ENCODE measurements at places on chromosomes 13 and 19.

- no peak for DNase-seq
Observed at GRCh38 chr19:30473334-30473867, 101.2 kb downstream of the ZNF536 start.

GRCh38 chr13:65606622-65607021, 1623.5 kb downstream of the PCDH9 start:
- no peak for DNase-seq

DNA sequence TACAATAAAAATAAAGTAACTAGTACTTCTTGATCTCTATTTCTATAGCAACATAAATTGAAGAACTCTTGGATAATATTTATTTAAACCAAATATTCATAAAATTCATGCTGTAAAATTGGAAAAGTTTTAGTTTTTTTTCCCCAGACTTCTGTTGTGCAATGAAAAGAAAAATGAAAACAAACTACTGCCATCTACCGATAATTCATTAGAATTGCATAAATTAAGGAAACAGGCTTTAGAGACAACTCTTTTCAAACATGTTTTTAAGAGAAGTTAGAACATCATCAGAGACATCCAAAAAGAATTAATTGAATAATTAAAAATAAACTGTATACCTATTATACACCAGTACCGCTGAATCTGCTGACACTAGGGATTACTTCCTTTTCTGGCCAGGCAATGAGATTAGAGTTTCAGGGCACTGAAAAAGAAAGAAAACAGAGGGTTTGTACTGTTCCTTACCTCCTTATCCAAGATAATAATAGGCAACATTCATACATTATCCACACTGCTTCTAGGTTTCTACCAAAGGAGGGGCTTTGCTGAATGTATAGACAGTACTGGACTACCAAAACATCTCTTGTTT, 4.9 kb downstream of the CCDC122 start:
- DNase-seq = no peak

DNA sequence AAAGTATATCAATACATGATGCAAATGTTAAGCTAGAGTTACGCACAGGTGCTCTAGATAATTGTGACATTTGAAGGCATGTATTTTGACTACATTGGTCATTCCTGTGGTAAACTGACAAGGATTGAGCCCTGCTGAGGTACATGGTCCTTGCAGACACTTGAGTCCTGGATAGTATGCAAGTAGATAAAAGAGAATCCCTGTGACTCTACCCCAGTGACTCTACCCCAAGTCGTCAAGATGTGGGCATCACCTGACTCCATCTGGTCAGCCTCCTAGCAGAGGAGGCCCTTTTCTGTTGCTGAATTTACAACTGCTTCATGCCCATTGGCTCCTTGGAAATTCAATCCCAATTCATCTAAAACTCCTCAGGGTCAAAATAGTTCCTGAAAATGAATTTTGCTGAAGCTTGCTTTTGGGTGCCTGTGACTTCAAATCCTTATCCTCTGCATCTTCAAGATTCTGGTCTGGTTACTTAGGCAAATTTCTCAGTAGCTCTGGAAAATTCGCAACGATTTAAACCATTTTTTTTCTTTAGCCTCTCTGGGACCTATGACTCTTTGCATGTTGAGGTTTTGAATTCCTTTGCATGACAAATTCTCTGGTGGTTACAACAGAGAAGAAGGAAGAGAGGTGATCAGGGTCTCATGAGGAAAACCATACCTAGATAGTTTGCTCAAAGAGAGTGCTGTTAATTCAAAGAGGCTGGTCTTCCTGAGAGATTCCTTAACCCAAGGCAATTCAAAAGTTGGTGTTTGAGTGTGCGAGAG, 422.1 kb downstream of the FGF9 start:
- DNase-seq = no peak

- DNase-seq = no peak
Observed at GRCh38 chr13:114147803-114148520, 15.5 kb upstream of the RASA3 start.

- DNase-seq = no peak
Observed at GRCh38 chr13:100088273-100088643, 635 bp upstream of the PCCA start.

GRCh38 chr19:45645068-45645630, 6.0 kb upstream of the EML2 start:
- DNase-seq = no peak

Measured in stimulated activated CD4-positive, alpha-beta T cell treated with anti-CD3 and anti-CD28 coated beads, TNF-alpha, amount 100 ng/mL, for 24 hours (primary cell).